ENCODE measurements at places on chromosomes 7 and 10.

DNA sequence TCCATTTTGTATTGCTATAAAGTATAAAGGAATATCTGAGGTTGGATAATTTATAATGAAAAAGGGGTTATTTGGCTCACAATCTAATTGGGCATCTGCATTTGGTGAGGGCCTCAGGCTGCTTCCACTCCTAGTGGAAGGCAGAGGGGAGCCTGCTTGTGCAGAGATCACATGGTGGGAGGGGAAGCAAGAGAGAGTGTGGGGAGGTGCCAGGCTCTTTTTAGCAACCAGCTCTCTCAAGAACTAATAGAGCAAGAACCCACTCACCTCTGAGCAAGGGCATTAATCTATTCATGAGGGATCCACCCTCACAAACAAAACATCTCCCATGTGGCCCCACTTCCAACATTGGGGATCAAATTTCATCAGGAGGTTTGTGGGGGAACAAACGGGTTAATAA is 64.6 kb downstream of the OGDH start:
- no peak for DNase-seq

DNA sequence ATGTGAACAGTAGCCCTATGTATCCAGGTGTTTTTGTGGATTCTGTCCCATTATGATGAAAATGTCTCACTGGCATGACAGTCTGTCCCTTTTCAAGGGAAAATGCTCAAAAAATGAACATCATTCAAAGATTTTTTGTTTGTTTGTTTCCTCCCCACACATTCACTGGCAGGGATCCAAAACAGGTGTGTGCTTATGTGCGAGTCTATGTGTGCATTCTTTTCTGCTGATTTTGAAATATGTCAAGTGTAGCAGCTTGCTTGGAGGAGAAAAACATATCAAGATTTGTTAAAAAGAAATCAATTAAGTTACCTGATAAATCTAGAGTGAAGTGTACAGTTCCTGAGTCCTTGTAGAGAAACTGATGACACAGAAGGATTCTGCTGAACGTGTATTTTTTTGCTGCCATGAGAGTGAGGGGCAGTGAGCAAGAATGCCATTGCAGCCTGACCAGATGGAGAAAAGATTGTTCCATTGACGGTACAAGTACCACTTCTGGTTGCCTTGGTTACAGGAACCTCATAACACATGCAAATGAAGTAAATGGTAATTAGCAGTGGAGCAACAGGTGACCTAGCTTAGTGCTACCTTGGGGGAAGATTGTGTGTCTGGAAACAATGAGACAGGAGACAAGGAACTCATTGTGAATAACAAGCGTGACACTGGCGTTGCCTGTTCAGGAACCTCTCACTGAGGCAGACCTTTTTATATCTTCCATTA is 277.4 kb upstream of the PHYHIPL start:
- DNase-seq: no peak

DNA sequence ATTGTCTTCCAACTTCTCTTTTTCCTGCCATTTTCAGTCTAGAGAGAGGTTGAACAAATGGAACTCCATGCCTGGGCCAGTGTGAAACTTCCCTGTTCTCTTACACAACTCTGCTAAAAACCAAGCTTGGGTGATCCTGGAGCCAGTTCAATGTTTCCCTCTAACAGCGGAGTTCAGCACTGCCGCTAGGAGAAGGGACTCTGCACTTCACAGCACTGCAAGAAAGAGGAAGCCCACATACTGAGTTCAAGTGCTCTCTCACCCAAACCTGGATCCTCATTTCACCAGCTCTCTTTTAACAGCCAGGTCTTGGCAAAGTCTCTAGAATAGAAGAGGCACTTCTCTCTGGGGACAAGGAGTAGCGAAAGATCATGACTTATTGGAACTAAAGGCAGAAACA is 18.8 kb downstream of the FOXI2 start:
- no peak for DNase-seq

DNA sequence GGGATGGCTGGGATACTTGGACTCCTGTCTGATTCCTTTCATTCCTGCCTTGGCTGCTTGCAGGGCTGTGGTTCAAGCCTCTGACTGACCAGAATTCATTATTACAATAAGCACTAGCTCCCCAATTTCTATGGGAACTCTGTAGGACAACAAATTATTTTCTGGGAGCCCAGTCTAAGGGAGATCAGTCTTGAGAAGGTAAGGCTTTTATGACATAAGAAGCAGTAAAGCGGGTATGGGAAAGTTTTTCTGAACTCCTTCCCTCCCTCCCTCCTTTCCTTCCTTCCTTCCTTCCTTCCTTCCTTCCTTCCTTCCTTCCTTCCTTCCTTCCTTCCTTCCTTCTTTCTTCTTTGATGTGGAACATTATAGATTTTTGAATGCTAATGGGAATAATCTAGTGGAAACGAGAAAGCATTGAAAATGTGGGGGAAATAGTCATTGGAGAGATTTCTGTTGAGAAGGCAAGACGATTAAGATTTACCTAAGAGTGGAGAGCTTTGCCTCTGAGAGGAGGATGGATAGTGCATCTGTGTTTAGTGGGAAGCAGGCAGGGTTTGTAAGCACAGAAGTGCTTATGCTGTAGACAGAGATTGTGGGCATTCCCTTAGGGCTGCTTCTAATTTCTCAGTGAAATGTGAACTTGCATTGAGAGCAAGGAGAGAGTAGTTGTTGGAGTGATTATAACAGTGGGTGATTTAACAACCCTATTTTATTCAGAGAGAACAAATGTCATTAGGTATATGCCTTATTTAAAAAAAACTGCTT is 201.5 kb downstream of the DNAJB9 start:
- DNase-seq: no peak

- no peak for DNase-seq
These were observed 3.5 kb upstream of the HKDC1 start for GRCh38 chr10:69216577-69217118.

GRCh38 chr7:26511866-26512265 is 220.2 kb downstream of the SNX10 start:
- DNase-seq: no peak

GRCh38 chr7:87151002-87151728 is 1.1 kb upstream of the DMTF1 start:
- DNase-seq: no peak

- DNase-seq: no peak
These were observed 323.7 kb upstream of the ANKRD30A start for GRCh38 chr10:36801660-36802059.

- no peak for DNase-seq
These were observed 409.2 kb upstream of the ZMIZ1 start for GRCh38 chr10:78659598-78659967.

DNA sequence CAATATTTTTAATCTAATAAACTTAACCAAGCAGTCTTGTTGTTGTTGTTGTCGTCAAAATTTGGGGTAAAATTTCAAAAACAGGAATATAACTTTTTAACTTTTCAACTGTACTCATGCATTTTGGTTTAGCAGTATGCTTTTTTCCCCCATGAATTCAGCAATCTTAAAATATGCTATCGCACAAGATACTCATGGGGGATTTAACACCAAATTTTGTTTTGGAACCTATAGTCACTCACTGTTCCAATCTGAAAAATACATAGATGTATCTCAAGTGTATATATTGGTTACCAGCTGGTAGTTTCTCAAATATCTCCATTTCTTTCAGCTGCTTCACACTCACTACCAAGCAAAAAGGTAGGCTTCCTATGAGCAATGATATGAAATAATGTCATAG is 91.4 kb upstream of the PIK3CG start:
- DNase-seq: no peak

DNA sequence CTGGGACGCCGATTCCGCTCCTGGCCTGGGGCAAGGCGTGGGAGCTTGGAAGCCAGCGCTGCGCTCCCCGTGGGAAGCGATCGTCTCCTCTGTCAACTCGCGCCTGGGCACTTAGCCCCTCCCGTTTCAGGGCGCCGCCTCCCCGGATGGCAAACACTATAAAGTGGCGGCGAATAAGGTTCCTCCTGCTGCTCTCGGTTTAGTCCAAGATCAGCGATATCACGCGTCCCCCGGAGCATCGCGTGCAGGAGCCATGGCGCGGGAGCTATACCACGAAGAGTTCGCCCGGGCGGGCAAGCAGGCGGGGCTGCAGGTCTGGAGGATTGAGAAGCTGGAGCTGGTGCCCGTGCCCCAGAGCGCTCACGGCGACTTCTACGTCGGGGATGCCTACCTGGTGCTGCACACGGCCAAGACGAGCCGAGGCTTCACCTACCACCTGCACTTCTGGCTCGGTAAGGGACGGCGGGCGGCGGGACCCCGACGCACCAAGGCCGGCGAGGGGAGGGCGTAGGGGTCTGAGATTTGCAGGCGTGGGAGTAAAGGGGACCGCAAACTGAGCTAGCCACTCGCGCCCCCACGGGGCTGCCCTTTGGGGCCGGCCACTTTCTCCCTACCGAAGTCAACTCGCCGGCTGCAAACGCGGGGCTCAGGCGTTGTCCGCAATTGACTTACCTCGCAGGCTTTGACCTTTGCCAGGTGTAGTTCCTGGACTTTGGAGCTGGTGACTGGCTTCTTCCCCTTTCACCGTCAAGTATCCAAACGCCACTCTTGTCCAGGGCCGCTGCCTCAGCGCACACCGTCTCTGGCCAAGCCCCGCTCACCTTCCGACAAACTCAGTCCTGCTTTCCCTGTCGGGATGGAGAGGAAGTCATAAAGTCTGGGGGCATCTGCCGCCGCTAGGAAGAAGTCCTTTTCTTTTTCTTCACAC is at the start of gene SCIN:
Gene SCIN, plus strand, starts transcription at position 187 of the 928 bp plus-strand sequence. Its CDS starts 67 bp downstream, at position 254.
- DNase-seq: no peak

GRCh38 chr10:43904301-43904700 is 255.6 kb upstream of the ZNF32 start:
- DNase-seq: no peak

- DNase-seq: no peak
These were observed 28.6 kb downstream of the SEC61A2 start for GRCh38 chr10:12158111-12158510.

DNA sequence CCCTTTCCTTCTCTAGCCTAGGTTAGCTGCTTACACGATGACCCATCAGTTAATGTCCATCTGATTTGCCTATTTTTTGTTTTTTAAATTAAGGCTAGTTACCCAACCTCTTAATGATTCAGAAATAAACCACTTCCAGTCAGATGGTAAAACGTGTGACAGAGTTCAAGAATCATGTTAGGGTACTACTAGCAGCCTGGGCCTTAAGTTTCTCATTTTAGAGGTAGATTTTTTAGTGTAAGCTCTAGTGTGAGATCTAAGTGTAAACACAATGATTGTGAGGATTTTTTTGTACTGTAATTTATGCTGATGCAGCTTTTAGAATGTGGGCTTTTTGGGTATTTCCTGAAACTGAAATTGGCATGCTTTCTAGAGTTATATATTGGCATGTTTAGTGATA is 130.0 kb downstream of the CDK14 start:
- DNase-seq: no peak

- DNase-seq: no peak
These were observed 151.1 kb upstream of the CACNA2D1 start for GRCh38 chr7:82594665-82595064.

DNA sequence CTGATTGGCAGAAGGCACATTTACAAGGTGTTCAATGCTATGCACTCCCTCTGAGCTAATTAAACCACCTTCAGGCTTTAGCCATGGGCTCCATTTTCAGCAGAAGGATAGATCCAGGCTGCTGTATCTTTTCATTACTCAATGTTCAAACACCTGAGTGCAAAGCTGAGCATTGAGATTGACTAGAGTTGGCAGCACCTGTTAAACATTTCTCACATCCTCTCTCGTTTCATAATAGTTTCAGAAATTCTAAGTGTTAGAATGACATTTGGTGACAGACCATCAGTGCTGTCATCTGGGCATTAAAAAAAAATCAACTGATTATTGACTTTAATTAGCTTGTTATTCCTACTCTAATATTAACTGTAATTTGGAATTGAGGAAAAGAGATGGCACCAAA is 187.1 kb upstream of the SEMA3E start:
- DNase-seq: no peak

- DNase-seq: no peak
These were observed 1157.4 kb upstream of the AUTS2 start for GRCh38 chr7:68440866-68441265.

- no peak for DNase-seq
These were observed 187.2 kb upstream of the CSTF2T start for GRCh38 chr10:51886438-51887068.

DNA sequence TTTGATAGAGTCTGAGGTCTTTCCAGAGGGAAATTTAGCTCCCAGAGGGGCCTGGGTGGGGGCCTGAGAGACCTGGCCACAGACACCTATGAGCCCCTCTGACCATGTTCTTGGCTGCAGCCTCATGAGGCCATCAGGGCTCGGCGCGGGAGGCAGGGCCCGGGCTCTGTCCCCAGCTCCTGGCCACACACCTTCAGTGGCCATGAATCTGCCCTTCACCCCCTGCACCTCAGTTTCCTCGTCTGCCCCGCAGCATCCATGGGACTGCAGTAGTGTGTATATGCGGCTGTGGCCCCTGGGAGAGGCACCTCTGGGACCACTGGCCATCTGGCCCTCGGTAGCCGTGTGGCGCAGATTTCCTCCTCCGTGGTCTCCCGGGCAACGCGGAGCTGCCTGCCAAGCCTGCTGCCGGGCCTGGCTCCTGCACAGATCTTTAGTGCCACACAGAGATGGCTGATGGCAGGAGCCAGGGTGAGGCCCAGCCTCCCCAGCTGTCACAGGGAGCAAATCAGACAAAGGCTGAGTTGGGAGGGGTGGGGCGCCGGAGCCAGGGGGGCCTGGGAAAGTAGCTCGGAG is 23.6 kb upstream of the ADCYAP1R1 start:
- no peak for DNase-seq

DNA sequence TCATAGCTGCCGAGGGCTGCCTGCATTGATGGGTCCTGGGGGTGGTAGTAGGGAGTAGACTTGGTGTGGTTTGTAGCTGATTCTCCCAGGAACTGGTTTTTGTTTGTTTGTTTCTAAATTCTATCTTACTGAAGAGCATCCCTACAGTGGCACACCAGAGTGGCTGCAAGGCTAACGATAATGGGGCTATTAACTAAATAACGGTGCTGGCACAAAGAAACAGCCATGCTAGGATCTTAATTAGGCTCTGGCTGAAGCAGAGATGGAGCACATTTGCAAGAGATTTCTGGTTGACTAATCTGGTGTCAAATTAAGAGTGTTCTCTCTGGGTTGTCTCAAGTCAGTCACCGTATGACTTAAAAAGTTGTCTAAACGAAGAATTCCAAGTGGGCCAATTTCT is 590.0 kb downstream of the NRG3 start:
- DNase-seq: no peak

- DNase-seq: no peak
These were observed 533.8 kb upstream of the LRRN3 start for GRCh38 chr7:110557136-110557535.

- DNase-seq: no peak
These were observed 65.7 kb upstream of the ASAH2 start for GRCh38 chr10:50316695-50317648.

All from stimulated activated CD4-positive, alpha-beta T cell treated with anti-CD3 and anti-CD28 coated beads, Interleukin-2, amount 100 ng/mL, for 4 hours (primary cell).